ENCODE measurements at places on chromosomes 2 and 18.

- DNase-seq: no peak
These were observed 5.3 kb downstream of the TRPM8 start for GRCh38 chr2:233922471-233922870.

GRCh38 chr2:127406454-127406853 is 11.8 kb upstream of the PROC start:
- no peak for DNase-seq

DNA sequence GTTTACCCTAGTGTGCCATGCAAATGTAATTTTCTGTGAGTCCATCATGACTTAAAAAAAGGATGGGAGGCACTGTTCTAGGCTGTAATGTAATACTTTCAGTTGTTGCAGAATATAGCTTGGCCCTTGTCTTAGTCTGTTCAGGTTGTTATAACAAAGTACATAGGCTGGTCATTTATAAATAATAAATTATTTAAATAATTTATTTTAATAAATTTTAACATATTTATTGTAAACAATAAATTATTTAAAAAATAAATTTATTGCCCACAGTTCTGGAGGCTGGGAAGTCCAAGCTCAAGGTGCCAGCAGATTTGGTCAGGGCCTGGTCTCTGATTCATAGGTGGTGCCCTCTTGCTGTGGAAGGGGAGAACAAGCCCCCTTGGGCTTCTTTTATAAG is 35.2 kb downstream of the RAPGEF4 start:
- DNase-seq: no peak

DNA sequence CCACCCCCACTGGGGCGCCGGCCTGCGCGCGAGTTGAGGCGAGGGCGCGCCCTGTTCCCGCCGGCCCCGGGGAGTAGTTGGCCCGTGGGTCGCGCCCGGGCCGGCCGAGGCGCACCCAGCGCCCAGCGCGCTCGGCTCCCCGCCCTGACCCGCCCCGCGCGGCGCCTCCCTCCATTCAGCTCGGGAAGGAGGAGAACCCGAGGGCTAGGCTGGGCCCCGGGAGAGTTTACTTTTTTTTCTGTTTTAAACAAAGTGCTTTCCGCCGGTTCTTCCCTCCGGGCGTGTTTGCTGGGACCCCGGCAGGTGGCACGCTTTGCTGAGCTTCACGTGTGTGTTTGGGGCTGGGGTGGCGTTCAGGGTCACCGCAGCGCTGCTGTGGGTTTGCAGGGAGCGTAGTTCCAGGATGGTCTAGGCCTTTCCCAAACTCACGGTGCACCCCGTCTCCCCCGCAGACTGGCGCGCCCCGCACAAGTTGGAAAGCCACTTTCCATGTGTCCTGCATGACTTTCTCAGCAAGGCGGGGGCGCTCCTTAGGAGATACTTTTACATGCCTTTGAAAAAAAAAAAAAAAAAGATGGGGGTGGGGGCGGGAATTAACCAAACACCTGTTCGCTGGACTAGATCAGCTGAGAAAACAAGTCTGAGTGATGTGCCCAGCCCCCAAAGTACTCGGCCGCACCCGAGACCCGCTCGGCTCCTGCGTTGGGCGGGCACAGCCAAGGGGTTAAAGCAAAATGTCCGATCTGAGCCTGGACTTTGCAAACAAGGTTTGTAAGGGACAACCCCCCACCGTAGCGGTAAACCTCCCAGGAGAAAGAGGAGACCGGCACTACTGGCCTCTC is 825 bp downstream of the ITGA6 start:
- peak; percentile 65 for DNase-seq

DNA sequence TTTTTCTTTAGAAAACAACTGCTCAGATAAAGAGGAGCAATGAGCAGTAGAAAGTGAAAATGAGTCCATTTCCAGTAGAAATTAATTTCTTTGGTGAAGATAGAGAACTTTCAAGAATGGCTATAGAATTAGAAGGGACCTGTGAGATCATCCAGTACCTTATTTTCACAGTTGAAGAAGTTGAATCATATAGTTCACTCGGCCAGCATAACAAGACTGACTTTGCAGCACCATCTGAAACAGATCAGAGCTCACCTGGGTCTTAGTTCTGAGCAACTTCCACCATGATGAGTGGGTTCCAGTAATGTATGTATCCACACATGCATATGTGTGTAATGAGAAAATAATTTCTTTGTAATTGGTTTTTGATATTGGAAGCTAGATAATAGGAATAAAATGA is 58.6 kb downstream of the CERS6 start:
- no peak for DNase-seq

GRCh38 chr2:156065912-156066311 is 266.6 kb downstream of the NR4A2 start:
- DNase-seq: no peak

DNA sequence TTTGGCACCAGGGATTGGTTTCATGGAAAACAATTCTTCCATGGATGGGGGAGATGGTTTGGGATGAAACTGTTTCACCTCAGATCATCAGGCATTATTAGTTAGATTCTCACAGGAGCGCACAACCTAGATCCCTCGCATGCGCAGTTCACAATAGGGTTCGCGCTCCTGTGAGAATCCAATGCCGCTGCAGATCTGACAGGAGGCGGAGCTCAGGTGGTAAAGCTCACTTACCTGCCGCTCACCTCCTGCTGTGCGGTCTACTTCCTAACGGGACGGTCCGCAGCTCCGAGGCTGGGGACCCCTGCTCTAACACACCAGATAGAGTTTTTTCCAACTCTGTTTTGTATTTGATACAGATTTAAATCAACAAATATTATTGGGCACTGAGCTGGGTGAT is 286.5 kb downstream of the MTX2 start:
- DNase-seq: no peak

GRCh38 chr18:22409445-22409844 is 8.3 kb downstream of the CTAGE1 start:
- DNase-seq: no peak

DNA sequence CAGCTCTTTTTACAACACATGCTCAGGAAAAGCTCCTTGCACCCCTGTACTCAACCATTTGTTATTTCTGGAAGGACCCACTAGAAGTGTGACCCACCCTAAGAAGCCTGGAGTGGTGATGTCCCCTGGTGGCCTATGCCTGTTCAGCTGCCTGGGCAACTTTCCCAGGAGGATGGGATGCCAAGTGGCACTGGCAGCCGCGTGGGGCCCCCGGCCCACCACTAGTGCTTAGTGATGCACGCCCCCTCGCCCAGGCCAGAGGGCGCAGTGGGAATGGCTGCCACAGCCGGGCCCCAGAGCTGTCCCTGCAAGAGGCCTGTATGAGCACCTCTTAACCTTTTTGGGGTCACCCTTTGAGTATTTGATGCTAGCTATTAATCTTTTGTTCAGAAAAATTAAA is 18.1 kb downstream of the IMPA2 start:
- peak; percentile 42 for DNase-seq

DNA sequence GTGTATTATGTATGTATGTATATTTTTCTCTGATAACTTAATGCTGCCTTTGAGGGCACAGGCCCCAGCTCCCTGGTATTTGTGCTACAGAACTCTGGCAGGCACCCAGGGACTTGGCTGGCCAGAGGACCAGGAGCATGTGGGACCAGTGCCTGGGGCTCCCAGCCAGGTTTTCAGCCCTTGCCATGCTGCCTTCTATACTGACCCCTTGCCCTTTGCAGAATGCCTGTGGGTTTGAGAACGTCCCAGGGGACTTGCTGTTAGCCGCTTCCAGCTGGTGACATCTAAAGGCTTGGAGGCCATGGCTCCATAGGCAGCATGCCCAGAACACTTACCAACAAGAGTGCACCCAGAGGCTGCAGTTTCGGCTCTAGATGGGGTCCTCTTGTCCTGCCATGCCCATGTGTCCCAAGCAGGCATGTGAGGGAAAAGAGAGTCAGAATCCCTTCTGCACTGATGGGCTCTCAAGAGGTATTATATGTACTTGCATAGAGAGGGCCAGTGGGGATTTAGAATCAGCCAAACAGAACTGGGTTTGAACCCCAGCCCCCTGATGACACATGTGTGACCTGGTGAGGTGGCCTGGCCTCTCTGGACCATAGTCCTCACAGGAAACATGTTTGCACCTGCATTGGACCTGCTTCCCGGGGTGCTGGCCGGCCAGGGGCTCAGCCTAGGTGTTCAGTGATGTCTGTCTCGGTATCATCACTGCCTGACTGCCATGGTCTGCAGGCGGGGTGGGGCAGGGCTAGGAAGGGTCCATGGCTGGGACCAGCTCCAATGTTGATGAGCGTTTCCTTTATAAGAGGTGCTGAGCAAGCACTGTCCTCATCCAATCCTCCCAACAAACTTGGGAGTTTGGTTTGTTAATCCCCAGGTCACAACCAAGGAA is 119.2 kb upstream of the FHL2 start:
- DNase-seq: no peak

- DNase-seq: no peak
These were observed 176.8 kb upstream of the CELF4 start for GRCh38 chr18:37742436-37742835.

DNA sequence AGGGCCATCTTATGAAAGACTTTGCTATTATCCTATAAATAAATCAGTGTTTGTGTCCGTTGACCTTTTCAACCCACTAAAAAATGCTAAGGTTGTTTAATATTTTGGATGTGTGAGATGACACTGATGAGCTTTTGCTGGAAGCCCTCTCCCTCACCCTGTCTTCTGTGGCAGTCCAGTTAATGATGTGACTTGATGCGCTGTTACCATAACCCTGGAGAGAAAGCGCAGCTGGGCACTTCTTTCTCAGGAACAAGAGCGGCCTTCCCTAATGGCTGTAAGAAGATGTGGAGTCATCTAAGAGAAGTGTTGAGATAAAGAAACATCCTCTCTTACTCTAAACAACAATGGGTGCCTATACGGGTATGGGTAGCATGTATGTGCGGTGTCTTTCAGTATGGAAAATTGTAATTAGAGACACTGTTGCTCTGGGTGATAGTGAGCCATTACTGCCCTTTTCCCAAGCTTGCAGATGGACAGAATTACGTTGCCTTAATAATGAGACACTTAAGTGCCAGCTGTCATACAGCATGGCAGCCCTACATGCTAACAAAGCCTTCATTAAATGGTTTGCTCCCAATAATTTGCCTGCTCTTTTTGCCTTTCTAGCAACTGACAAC is 165.6 kb upstream of the NABP1 start:
- DNase-seq: no peak

GRCh38 chr2:217875556-217876252 is 127.1 kb downstream of the TNS1 start:
- no peak for DNase-seq

- no peak for DNase-seq
These were observed 119.1 kb downstream of the LYPD1 start for GRCh38 chr2:132550946-132551345.

DNA sequence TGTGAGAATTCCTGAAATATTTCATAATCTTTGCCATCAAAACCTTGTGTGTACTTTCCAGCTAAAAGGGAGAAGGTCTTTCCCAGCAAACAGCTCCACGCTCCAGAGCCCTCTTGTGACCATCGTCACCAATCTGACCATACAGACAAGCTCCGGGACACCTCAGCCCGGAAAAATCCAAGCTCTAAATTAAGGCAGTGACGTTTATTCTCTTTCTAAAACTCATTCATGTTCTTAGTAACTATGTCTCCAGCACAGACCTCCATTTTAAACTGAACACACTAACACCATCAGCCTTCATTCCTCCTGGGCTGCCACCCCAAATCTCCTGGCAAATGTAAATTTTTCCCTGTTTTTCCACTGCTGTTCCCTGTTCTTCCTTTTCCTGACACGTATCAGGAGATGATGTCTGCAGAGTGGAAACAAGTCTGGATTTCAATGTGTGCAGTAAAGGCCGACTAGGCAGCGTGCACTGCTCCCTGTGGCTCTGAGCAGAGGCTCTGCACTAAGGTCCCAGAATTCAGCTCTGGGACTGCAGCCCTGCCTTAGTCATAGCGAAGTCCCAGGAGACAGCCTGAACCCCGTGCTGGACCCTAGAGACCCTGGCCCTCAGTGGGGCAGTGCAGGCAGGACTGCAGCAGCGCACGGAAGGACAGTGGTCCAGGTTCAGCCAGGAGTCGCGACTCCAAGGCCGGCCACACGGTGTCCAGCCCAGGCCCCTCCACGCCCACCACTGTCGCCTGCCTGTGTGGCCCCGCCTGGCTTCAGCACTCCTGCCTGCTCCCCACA is 452.5 kb upstream of the SALL3 start:
- no peak for DNase-seq

- no peak for DNase-seq
These were observed 238.3 kb downstream of the TDRD15 start for GRCh38 chr2:21361957-21362486.

- DNase-seq: no peak
These were observed 144.4 kb upstream of the LYPD6 start for GRCh38 chr2:149185942-149186490.

GRCh38 chr2:234682492-234683228 is 185.8 kb upstream of the ARL4C start:
- no peak for DNase-seq

GRCh38 chr2:119136872-119137271 is 21.7 kb downstream of the C1QL2 start:
- no peak for DNase-seq

- no peak for DNase-seq
These were observed 820.4 kb downstream of the BCL11A start for GRCh38 chr2:59732871-59733566.

GRCh38 chr2:45706033-45706432 is 54.6 kb downstream of the PRKCE start:
- DNase-seq: no peak

DNA sequence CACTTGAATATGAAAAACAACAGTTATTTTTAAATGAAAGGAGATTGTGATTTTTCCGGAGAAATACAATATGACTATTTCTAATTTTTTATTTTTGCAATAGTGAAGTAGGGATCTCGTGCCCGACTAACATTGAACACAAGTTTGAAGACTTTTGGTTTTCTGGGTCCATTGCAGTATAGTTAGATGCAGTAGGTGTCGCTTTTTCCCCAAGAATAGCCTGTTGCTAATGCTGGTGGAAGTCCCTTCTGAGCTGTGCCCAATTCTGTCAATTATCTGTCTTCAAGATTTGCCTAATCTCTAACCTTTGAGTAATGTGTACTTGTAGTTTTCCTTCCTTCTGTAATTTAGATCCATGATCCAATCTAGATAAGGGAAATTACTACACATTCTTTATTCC is 36.5 kb downstream of the SEMA4F start:
- DNase-seq: no peak

GRCh38 chr2:18117592-18117991 is 239.1 kb downstream of the KCNS3 start:
- DNase-seq: peak; percentile 46

GRCh38 chr2:128308284-128308731 is 10.4 kb downstream of the HS6ST1 start:
- DNase-seq: peak; percentile 45
